ENCODE measurements at places on chromosomes 2 and 18.

DNA sequence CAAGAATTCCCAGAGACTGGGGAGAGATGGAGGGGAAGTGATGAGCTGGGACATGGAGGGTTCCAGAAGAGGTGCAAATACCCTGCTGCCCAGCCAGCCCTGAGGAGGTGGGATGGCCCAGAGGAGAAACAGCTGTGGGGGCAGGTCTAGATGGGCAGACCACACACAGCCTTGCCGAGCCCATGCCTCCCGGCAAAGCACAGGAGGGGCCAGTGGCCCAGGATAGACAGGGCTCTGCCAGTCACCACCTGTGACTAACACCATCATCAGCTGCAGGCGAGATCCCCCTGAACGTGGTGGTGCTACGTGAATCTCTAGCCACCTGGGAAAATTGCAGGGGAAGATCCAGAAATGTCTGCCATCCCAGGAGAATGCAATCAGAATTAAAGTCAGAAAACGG lies 39.4 kb downstream of the SCTR start:
- DNase-seq: no peak

DNA sequence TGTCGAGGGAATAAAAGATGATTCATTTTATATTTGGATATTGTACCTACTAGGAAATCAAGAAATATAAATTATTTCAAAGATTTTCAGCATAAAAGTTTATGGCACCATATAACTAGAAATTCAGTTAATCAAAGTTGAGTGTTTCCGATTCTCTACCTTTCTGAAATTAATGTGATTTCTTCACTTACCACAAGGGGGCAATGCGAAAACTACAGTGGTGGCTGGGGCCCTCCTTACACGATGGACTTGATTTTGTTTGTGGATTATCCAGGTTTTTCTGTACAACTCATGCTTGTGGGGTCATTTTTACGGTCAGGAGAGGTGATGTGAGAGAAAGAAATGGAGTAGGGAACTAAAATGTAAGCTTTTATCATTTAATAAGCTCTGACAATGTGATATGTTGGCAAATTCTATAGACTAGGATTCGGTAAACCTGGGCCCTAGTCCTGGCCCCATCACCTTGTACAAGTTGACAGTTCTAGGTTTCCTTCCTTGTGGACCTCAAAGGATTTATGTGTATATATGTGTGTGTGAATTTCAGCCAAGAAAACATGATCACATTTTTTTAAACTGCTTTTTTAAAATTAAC lies 47.6 kb downstream of the G6PC2 start:
- DNase-seq: peak; percentile 41

DNA sequence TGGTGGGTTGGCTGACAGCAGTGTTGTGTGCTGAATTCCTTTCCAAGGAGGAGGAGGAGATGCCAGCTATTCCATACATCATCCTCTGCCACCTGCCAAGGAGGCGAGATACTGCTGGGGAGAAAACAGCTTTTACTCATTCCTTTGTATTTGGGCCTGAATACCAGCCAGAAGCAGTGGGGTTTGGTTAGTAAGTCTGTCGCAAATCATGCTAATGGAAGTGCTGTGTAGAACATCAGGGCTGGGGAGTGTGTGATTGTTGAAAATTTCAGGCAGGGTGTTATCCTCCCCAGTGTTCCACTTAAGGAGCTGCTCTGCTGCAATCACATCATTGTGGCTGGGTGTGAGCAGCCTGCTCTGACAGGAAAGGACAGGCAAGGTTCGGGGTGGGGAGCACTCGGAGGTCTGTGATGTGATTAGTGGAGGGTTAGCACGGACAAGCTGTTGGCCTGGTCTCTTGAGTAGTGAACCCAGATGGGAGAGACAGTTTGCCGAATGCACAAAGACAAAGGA lies 128.2 kb upstream of the DLX2 start:
- peak; percentile 72 for DNase-seq

DNA sequence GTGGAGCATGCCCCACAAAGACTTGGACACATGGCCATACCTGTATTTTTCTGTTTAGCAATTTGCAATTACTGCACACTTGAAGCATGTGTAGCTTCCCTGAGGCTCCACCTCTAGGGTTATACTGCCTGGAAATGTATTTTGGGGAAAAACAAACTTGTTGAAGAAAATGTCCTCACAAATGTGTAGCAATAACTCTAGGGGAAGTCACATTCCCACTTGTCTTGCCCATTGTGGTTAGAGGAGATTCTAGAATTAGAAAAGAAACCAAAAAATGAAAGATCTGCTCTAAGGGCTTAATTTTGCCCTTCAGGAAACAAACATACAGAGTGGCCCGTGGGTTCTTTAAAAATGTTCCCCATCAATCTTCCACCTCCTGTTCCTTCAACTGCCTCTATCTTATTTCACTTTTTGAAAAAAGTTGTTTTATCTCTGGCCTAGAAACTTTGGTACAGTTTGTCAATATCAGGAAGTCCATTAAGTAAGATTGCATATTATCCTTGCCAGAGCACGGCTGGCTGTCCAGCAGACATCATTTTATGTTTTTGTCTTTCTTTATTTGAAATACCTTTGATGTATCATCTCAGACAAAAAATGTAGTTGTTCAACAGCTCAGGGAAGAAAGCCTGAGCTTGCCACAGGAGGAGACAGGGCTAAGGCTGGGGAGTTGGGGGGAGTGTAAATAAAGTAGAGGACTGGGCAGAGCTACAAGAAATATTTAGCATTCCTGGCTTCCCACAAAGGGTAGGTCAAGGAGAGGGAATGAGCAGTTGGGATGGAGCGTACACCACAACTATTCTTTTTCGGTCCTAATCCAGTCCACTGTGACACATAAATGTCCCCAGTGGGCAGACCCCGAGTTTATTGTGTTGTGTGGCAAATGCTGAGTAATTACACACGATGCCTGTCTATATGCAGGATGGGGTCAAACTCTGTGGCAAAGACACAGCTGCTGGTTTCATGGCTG lies 96.8 kb upstream of the CDC42EP3 start:
- peak; percentile 79 for DNase-seq

DNA sequence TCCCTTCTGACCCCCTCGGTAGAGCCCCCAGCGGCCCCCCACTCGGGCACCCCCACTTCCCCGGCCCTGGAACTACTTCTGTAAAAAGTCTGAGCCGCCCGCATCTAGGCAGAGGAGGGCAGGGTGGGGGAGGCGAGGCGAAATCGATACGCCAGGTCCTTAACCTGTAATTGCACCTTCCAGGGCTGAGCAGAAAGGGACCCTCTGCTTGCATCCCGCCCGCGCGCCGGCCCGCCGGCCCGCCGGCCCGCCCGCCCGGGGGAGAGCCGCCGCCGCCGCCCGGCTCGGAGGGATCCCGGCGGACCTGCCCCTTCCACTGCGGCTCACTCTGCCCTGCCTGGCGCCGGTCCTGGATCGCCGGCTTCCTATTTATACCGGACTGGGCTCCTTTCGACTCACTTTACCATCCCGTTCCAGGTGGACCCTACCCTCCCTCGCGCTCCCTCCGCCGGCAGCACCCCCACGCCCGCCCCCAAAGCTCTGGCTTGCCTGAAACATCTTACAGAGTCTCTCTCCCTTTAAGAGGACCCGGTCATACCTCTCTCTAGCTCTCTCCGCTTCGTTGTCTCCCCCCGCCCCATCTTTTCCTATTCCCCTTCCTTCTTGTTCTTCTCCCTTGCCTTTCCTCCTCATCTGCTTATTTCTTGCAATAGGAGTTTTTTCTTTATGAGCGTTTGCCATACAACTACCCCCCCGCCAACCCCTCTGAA lies 797 bp downstream of the KLHL14 start:
- no peak for DNase-seq

- no peak for DNase-seq
Measured at GRCh38 chr2:34979148-34979547, 1376.4 kb upstream of the CRIM1 start.

GRCh38 chr2:202763916-202764315 lies 107.7 kb downstream of the ICA1L start:
- no peak for DNase-seq

DNA sequence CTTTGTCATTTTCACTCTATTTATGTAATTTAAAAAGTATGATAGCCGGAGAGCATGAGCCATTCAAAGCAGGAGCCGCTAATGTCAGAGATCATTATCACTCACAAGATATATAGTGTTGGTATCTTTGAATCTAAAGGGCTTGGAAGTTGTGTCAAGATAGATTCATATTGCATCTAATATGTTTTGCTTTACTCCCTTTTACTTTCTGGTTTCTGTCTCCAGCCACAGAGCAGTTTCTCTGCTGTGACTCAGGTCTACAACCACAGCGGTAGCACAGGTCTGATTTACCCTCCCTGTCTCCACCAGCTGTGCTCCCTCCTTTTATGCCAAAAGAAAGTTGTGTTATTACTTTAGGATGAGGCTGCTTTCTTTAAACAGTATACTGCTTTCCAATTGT lies 424.0 kb downstream of the ARHGAP15 start:
- DNase-seq: no peak

DNA sequence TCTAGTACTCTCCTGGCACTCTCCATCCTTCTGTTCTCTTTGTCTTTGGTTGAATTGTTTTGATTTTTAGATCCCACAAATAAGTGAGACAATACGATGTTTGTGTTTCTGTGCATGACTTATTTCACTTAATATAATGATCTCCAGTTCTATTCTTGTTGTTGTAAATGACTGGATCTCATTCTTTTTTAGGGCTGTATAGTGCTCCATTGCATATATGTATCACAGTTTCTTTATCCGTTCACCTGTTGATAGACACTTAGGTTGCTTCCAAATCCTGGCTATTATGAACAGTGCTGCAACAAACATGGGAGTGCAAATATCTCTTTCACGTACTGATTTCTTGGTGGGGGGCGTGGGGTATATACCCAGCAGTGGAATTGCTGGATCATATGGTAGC lies 245.0 kb downstream of the ADCYAP1 start:
- DNase-seq: no peak

DNA sequence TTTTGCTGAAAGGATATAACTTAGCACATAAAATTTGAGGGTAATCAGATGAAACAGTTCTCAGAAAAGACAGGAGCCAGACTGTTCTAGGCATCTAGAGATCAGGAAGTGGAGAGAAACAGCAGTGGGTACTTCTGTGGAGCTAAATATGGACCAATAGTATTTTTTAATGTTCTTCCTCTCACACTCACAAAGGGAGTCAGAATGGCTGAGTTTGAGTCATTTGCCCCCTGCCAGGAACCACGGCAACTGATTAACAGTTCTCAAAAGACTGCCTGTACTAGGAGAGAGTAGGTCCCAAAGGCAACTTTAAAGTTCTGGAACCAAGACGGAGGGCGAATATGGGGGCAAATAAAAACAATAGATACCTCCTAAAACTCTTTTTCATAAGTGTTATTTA lies 107.5 kb downstream of the GULP1 start:
- DNase-seq: peak; percentile 6

DNA sequence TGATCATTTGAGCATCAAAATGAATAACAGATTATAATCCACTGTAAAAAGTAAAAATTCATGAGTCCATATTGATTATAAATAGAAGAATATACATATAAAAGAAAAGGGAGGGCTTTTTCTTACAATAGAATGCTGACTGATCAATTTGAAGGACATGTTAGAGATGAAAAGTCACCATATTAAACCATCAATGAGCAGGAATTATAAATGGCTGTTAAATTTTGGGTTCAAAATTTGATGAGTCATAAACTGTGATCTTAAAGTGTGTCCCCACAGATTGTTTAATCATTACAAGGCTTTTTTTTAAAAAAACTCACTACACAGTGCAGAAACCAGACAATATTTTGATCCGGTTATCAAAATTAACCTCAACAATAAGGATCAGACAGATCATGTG lies 434.5 kb downstream of the BCL11A start:
- no peak for DNase-seq

DNA sequence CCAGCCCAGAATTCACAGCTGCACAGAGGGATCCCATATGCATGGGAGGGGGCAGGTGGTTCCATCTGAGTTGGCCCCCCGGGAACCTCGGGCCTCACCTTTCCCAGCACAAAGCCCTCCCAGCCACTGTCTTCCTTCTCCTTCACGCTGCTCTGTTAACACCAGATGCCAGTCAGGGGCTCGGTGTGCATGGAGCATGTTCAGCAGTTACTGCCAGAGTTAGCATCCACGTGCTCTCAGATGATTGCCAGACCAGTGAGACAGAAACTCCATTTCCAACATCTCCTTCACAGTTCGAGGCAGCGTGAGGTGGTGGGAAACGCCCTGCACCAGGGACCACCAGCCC lies 101.0 kb downstream of the PTGR3 start:
- no peak for DNase-seq

GRCh38 chr2:233789554-233789953 lies 11.4 kb downstream of the MROH2A start:
- no peak for DNase-seq

DNA sequence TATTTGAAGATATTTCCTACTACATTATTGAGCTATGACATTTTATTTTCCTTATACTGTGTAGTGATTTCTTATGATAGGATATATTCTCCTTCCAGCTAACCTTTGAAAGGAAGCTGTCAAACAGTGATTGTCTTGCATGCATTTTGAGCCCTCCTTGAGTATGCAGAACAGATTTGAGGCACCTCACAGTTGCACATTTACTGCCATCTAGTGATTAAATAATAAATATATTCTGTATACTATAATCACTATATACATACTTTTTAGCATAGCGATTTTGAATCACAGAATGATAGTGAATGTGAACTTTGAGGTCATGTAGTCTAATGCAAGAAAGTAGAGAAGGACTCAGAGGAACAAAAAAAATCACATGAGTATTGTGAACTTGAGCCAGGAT lies 268.4 kb upstream of the CDH19 start:
- peak; percentile 24 for DNase-seq

DNA sequence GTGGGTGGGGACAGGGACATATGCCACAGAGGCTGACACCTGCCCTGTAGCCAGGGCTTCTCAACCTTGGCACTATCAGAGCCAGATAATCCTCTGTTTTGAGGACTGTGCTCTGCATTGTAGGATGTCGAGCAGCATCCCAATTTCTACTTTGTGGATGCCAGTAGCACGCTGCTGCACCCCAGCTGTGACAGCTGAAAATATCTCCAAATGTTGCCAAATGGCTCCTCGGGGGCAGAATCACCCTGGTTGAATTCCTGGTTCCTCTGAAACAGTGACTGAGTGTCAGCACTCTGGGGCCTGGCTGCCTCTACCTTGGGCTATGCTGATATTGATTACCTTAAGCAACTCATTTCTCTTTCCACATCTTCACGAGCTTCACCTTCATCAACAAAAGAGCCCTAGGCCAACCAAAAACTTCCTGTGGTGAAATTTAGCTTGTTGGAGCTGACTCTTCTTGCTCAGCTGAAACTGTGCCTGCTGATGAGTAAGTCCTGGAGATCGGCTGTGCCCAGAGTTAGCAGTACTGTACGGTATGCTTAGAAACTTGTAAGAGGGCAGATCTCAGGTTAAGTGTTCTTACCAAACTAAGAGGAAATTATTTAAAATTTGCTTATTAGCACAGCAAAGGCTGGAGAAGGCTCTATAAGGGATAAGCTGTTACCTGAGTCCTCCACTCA lies 138.1 kb downstream of the SEPTIN10 start:
- DNase-seq: peak; percentile 58

DNA sequence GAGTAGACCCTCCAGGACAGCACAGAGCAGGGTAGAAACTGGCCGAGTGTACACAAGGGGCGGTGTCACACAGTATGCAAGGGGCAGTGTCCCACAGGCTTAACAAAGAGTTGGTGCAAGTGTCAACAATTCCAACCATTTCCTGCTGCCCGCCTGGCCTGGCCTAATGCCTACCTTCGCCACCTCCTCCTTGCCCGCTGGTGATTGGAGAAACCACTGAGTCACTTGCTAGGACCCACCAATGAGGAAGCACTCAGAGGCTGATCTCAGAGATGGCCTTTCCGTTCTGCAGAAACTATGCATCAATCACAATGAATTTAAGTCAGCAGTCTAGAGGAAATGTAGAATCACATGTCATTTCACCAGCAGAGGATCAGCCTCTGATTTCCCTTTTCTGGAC lies 263.3 kb upstream of the PKDCC start:
- peak; percentile 1 for DNase-seq

Measured in MCF 10A (cell line).